ENCODE measurements at places on chromosomes 5 and 9. TPM values are rescaled to one million over a fixed set of nuclear protein-coding genes. Genes with fewer than 3 reads are reported as not detected.

The SHC3 gene
- total RNA-seq: 0.36 TPM

GRCh38 chr9:114093761-114094505 is 5.2 kb downstream of the KIF12 start:
- DNase-seq: peak; percentile 65

GRCh38 chr5:115096034-115096769 is 73.5 kb downstream of the TRIM36 start:
- DNase-seq: no peak

DNA sequence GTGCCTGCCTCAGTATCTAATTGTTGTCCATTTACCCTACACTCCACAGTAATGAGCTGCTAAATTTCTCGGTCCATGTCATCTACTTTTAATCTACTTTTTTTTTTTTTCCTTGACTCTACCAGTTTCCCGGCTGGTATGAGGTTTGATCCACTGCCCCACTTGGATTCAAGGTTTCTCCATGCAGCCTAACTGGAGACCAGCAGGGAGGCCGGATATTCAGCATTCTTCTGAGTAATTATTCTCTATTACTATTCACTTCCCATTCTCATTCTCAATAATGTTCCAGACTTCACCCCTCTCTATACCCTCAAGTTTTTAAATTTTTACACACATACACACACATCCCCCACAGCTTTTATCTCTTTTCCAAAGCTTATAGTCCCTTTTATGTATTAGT is 51.0 kb upstream of the SUSD1 start:
- no peak for DNase-seq

GRCh38 chr9:4508246-4508906 is 18.1 kb downstream of the SLC1A1 start:
- DNase-seq: no peak

- DNase-seq: no peak
Observed at GRCh38 chr5:34483442-34484033, 172.6 kb upstream of the RAI14 start.

The AGXT2 gene
- total RNA-seq: not detected

The PCDHB10 gene
- total RNA-seq: 2.2 TPM

Measured in osteoblast (primary cell).